ENCODE measurements at places on chromosomes 16 and 17.

- DNase-seq = no peak
Observed at GRCh38 chr16:65665586-65665985, 543.7 kb upstream of the CDH11 start.

- no peak for DNase-seq
Observed at GRCh38 chr17:59018019-59018418, 88.7 kb downstream of the TRIM37 start.

GRCh38 chr16:8685617-8686016 lies 11.2 kb downstream of the ABAT start:
- no peak for DNase-seq

- no peak for DNase-seq
Observed at GRCh38 chr16:9417898-9418297, 326.5 kb downstream of the HAPSTR1 start.

- DNase-seq = no peak
Observed at GRCh38 chr17:17348872-17349723, 45.9 kb downstream of the NT5M start.
